ENCODE measurements at places on chromosomes 2 and 18. TPM values are rescaled to one million over a fixed set of nuclear protein-coding genes. Genes with fewer than 3 reads are reported as not detected.

GRCh38 chr2:223815884-223816570 lies 21.4 kb downstream of the AP1S3 start:
- no peaks in the 10 kb centered on the region for H3K36me3 ChIP-seq
- H3K4me1 ChIP-seq = no peaks in the 10 kb centered on the region
- H3K4me3 ChIP-seq = no peak overlapping the region
- H3K27me3 ChIP-seq = no peaks in the 10 kb centered on the region

DNA sequence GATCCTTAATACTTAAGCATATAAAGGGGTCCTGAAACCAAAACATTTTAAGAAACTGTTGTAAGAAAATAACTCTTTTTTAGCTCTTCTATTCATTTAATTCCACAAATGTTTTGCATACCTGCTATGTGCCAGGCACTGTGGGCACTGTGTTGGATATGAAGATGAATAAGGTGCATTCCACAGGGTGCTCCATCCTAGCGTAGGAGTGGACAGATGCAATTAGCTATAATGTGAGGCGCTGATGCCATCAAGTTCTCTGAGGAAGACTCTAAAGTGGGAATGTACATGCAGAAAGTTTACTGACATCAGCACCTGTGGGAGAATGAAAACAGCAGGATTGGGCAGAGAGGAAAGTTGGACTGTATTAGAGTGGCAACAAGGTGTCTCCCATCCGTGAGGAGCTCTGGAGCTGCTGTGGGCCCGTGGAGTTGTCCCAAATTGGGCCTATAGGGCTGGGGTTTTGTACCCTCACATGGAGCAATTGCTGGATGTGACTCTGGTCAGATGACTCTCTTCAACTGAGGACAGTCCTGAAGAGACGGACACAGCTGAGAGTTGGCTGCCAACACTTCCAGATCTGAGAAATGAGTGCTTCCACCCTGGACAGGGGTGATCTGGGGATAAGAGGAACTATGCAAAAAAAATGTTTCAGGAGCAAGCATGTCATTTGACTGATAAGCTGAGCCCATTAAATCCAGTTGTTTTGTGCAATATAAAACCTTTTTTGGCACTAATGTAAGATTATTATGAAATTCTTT lies 22.3 kb downstream of the CD8A start:
- H3K36me3 ChIP-seq = peaks cover 62% of the 10 kb centered on the region
- DNase-seq = no peak

- DNase-seq = no peak
- no peak overlapping the region for H3K4me3 ChIP-seq
- H3K4me1 ChIP-seq = peaks cover 68% of the 10 kb centered on the region
- H3K27ac ChIP-seq = peak overlapping the region; percentile 21
- H3K36me3 ChIP-seq = no peaks in the 10 kb centered on the region
Observed at GRCh38 chr18:23141104-23141999, 6.1 kb downstream of the CABLES1 start.

GRCh38 chr18:9057646-9058045 lies 44.9 kb upstream of the NDUFV2 start:
- H3K27me3 ChIP-seq = no peaks in the 10 kb centered on the region
- H3K4me1 ChIP-seq = peaks cover 9% of the 10 kb centered on the region
- H3K27ac ChIP-seq = no peak overlapping the region
- no peak overlapping the region for H3K4me3 ChIP-seq
- no peak for DNase-seq
- no peaks in the 10 kb centered on the region for H3K36me3 ChIP-seq

- H3K4me3 ChIP-seq = no peak overlapping the region
- H3K4me1 ChIP-seq = no peaks in the 10 kb centered on the region
- H3K27me3 ChIP-seq = no peaks in the 10 kb centered on the region
- H3K36me3 ChIP-seq = no peaks in the 10 kb centered on the region
- DNase-seq = no peak
Observed at GRCh38 chr2:158357699-158358098, 98.9 kb downstream of the CCDC148 start.

DNA sequence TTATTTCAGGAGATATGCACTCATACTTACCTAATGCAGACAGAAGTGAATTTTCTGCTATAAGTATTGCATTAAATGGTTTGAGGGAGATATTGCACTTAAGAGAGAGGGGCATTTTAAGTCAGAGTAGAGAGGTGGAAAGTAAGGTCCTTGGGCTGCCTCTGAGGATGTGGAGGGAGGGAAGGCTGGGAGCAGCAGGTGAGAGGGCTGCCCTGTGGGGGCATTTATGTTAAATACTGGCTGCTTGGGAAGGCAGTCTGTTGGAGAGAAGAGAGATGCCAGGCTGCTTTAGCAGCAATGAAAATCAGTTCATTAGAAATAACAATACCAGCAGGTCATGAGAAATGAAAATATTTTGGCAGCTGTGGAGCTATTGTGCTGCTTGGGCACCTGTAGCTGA lies 576.2 kb upstream of the HS6ST1 start:
- no peak overlapping the region for H3K4me3 ChIP-seq
- H3K36me3 ChIP-seq = no peaks in the 10 kb centered on the region
- no peak overlapping the region for H3K27ac ChIP-seq

DNA sequence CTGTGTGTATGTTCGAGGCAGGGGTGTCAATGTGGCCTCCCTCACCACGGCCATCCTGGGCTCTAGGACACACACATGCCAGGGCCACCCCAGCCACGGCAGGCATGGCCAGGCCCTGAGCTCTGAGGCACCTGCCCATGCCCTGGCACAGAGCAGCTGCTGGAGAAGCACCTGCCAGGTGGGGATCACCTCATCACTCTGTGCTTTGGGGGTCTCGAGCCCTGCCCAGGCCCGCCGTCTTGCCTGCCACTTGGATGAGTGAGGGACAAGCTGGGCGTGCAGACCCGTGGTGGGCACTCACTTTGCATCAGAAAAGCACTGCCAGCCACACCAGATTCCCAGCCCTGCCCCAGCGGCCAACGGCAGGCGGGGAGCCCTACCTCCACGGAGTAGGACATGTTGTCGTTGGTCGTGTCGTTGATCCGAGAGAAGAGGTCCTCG lies 33.1 kb downstream of the KIF1A start:
- H3K27me3 ChIP-seq = peaks cover 26% of the 10 kb centered on the region
- peak; percentile 39 for DNase-seq
- no peaks in the 10 kb centered on the region for H3K36me3 ChIP-seq
- H3K4me1 ChIP-seq = no peaks in the 10 kb centered on the region
- no peak overlapping the region for H3K4me3 ChIP-seq

The TRIM43 gene
- not detected for total RNA-seq

The MYO7B gene
- 5.2 TPM for total RNA-seq

GRCh38 chr2:144654523-144654922 lies 134.6 kb upstream of the ZEB2 start:
- DNase-seq = no peak
- H3K36me3 ChIP-seq = no peaks in the 10 kb centered on the region
- H3K27ac ChIP-seq = no peak overlapping the region
